CD4-positive, alpha-beta T cell treated with Interleukin-15 for 4 hours (primary cell): ENCODE measurements at places on chromosomes 4 and X.

DNA sequence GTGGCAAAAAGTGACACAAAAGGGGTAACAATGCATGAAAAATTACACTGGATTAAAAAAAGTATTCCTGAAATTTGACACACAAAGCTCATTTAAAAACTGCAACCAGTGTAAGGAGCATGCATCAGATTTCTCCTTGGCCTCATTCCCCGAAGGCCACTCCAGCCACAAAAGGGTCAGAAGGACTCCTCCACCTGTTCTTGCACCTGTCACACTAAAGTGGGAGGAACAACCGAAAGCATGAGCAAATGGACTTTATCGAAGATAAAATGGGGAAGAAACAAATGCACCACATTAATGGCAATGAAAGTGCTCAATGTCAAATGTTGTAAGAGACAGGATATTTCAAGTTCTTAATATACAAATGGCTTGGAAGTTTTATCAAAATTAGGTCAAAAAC, 88.2 kb downstream of the ADGRA3 start:
- no peak for DNase-seq

DNA sequence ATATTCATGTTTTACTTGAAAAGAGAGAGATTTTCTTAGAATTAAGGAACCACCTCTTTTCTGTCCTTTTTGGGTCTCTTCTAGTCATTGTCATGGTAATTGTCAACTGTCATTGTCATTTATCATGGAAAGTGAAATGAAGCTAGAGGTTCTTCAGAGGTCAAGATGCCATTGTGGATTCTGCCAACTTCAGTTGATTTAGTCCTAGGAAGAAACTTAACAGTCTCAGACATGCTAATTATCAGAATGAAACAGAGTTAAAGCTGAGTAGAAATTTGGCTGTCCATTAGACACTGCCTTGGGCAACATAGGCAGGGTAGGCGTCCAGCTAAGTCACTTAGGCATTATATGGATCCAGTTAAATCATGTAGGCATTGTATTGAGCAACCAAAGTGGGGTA, 796.1 kb upstream of the ADGRL3 start:
- DNase-seq, result no peak

- DNase-seq, result no peak
Measured at GRCh38 chrX:74527350-74527749, 87.1 kb downstream of the RLIM start.

- DNase-seq, result no peak
Measured at GRCh38 chr4:140020457-140021361, 133.3 kb downstream of the MAML3 start.

- DNase-seq, result no peak
Measured at GRCh38 chr4:119865389-119865788, 201.3 kb downstream of the MAD2L1 start.
